ENCODE measurements at places on chromosomes 16 and 17.

GRCh38 chr16:11848842-11849241, 2.5 kb downstream of the RSL1D1 start:
- no peak for DNase-seq

- no peak for DNase-seq
Observed at GRCh38 chr17:42878123-42878880, 22.3 kb upstream of the G6PC1 start.

DNA sequence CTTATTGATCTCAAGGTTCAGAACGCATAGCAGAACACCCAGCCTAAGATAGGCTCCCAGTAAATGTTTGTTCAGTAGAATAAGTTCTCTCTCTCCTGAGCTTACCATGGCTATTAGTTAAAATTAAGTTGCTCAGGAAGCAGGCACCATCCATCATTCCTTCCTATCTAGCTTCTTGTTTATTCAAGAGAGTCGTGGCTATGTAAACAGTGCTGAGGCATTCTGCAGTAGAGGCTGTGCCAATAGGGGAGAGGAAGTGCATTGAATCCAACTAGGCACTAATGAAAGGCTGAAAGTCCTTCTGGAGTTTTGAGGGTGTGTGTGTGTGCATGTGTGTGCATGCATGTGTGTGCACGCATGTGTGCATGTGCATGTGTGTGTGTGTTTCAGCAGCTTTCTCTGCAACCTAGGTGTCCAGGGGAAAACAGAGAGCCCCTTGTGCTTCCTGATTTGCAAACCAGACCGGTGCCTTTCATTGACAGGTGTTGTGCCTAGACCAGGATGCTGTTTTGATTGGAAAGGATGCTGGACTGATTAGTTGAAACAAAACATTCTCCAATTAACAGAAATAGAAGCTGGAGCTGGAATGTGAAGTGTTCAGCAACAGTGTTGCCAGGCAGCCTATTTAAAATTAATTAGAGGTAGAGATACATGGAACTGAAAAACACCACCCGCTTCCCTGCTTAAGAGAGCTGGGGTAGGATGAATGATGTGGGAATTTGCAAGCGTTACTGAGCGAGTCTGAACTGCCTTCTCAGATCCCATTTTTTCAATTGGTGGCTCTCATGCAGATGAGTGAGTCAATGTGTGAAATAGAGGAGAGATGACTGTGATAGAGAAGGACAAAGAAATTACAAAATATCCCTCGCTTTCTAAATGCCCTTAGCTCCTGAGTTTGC, 103.3 kb upstream of the CLEC3A start:
- no peak for DNase-seq

DNA sequence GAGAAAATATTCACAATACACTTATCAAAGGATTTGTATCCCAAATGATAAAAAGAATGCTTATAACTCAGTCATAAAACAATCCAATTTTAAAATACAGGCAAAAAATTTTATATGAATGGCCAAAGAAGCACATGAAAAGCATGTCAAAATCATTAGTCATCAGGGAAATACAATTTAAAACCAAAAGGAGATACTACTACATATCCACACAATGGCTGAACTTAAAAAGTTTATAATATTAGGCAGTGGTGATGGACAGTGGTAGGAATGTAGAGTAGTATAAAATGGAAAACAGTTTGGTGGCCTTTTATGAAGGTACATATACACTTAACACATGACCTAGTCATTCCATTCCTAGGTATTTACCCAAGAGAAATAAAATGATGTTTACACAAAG, 12.2 kb downstream of the CMC2 start:
- DNase-seq, result no peak

- DNase-seq, result no peak
Observed at GRCh38 chr17:8426094-8426720, 9.5 kb upstream of the NDEL1 start.

DNA sequence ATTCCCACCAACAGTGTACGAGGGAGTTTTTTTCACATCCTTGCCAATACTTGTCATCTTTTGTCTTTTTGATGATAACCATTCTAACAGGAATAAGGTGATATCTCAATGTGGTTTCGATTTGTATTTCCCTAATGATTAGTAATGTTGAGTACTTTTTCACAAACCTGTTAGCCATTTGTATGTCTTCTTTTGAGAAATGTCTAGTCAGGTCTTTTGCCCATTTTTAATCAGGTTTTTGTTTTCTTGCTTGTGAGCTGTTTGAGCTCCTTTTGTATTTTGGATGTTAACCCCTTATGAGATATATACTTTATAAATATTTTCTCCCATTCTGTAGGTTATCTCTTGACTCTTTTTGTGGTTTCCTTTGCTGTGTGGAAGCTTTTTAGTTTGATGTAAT, 1.9 kb upstream of the KRTAP4-5 start:
- DNase-seq, result no peak

DNA sequence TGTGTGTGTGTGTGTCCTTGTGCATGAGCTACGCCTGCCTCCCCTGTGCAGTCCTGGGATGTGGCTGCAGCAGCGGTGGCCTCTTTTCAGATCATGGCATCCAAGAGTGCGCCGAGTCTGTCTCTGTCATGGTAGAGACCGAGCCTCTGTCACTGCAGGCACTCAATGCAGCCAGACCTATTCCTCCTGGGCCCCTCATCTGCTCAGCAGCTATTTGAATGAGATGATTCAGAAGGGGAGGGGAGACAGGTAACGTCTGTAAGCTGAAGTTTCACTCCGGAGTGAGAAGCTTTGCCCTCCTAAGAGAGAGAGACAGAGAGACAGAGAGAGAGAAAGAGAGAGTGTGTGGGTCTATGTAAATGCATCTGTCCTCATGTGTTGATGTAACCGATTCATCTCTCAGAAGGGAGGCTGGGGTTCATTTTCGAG, 22.5 kb downstream of the STAT5A start:
- DNase-seq, result no peak

DNA sequence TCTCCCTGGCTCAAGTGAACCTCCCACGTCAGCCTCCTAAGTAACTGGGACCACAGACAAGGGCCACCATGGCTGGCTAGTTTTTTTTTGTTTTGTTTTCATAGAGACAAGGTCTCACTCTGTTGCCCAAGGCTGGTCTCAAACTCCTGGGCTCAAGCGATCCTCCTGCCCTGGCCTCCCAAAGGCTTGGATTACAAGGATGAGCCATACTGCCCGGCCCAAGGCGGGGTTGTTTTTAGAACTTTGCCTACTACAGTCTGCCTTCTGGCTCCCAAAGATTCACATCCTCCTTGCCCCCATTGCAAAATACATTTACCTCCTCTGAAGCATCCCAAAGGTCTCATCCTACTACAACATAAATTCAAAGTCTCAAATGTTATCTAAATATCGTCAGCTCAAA, 49.5 kb upstream of the PHOSPHO1 start:
- no peak for DNase-seq

DNA sequence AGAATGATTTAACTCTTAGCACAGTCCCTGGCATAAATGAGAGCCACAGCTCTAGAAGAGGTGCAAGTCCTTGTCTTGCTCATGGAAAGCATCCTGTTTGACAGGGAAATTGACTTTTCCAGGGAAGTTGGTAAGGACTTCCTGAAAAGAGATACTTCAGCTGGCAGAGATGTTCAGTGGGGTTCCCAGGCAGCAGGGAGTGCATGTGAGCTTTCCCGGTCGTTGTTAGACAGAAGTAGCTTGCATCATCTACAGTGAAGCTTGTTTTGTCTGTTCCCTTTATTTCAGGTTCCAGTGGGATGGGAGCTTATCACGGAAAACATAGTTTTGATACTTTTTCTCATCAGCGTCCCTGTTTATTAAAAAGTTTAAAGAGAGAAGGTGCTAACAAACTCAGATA, 22.9 kb downstream of the ALDH3A2 start:
- no peak for DNase-seq

- DNase-seq, result no peak
Observed at GRCh38 chr17:77072670-77073069, 68.1 kb upstream of the SEC14L1 start.

GRCh38 chr16:49462362-49462988, 88.9 kb downstream of the C16orf78 start:
- no peak for DNase-seq

DNA sequence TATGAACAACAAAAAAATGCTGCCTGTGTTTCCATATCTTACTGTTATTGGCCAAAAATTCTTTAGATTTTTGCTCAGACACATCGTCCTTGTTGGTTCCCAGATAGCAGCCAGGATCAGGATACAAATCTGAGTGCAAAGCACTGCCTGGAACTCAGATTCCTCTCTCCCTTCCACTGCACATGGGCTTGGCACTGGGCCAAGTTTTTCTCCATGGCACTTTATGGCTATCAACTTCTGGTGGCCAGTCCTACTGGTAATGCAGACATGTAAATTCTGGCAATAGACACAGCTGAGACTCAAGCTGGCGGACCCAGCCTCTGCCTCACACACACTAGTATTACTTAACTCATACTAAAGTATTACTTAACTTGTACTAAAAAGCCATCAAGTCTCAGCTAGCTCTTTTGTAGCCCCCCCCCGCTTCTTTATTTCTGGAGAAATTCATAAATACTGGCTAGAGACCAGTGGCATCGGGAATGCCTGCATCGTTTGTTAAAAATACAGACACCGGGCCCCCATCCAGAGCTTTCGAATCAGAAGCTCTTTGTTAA, 181.2 kb upstream of the COX10 start:
- no peak for DNase-seq

DNA sequence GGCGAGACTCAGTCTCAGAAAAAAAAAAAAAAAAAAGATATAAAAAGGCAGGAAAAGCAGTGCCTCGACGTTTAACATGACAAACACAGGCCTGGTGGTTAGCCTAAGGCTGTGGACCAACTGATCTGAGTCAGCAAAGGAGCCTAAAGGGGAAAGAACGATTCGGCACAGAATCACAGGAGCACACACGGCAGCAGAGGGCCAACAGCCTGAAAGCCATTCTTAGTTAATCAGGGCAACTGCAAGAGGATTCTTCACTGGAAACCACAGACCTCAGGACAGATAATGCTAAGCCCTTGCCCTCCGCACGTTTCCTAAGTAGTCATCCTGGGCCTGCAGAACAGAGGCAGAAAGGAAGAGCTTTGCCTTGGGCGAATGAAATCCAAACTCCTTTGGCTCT, 14.7 kb downstream of the TMEM11 start:
- DNase-seq, result no peak
